Endothelial cell of umbilical vein (primary cell): ENCODE measurements at places on chromosomes 2 and 18. TPM values are rescaled to one million over a fixed set of nuclear protein-coding genes. Genes with fewer than 3 reads are reported as not detected.

ASB18 gene
- total RNA-seq, result not detected in 2 replicates

PCBP1 gene
- total RNA-seq, result 342 and 360 TPM in 2 replicates

GYPC gene
- 7.5 and 13.3 TPM in 2 replicates for total RNA-seq

ZFP36L2 gene
- 73.4 and 75.9 TPM in 2 replicates for total RNA-seq

PLGLB2 gene
- 1.3 and 2.1 TPM in 2 replicates for total RNA-seq

DSG1 gene
- total RNA-seq, result not detected in 2 replicates

ASXL2 gene
- total RNA-seq, result 30.6 and 33.8 TPM in 2 replicates

ZEB2 gene
- 44.5 and 49.6 TPM in 2 replicates for total RNA-seq

EN1 gene
- total RNA-seq, result not detected in 2 replicates

GAL3ST2 gene
- total RNA-seq, result 0.23 TPM in 1 of 2 replicates, not detected in the other

TUBB8B gene
- total RNA-seq, result 1.1 TPM in 1 of 2 replicates, not detected in the other

CRYBA2 gene
- total RNA-seq, result not detected in 2 replicates

RAB6D gene
- total RNA-seq, result not detected in 2 replicates

CNDP1 gene
- total RNA-seq, result not detected in 2 replicates

CAPN14 gene
- 0.15 and 0.23 TPM in 2 replicates for total RNA-seq

TMEM178A gene
- total RNA-seq, result 0.90 and 2.8 TPM in 2 replicates

ALK gene
- total RNA-seq, result not detected in 2 replicates

CRIM1 gene
- 649 and 675 TPM in 2 replicates for total RNA-seq

MSTN gene
- not detected in 2 replicates for total RNA-seq

ZRANB3 gene
- 6.0 and 7.9 TPM in 2 replicates for total RNA-seq

FOXD4L1 gene
- 0.18 TPM in 1 of 2 replicates, not detected in the other for total RNA-seq

FRZB gene
- total RNA-seq, result 0.09 TPM in 1 of 2 replicates, not detected in the other

CPO gene
- not detected in 2 replicates for total RNA-seq

CMPK2 gene
- 0.69 and 0.81 TPM in 2 replicates for total RNA-seq
